ENCODE measurements at places on chromosomes 5 and 9. TPM values are rescaled to one million over a fixed set of nuclear protein-coding genes. Genes with fewer than 3 reads are reported as not detected.

Gene ACER2
- 9.5 TPM for total RNA-seq

Gene OTULINL
- 10.6 TPM for total RNA-seq

Gene ZDHHC11B
- total RNA-seq = 3.1 TPM

GRCh38 chr5:20833081-20833627, 845.2 kb upstream of the CDH18 start:
- no peak for DNase-seq

GRCh38 chr9:132401824-132402223, 4.8 kb downstream of the TTF1 start:
- DNase-seq = no peak

- DNase-seq = no peak
These were observed 96.0 kb upstream of the SLC12A2 start for GRCh38 chr5:127987354-127988145.

GRCh38 chr9:84903963-84904362, 234.4 kb downstream of the NTRK2 start:
- no peak for DNase-seq

DNA sequence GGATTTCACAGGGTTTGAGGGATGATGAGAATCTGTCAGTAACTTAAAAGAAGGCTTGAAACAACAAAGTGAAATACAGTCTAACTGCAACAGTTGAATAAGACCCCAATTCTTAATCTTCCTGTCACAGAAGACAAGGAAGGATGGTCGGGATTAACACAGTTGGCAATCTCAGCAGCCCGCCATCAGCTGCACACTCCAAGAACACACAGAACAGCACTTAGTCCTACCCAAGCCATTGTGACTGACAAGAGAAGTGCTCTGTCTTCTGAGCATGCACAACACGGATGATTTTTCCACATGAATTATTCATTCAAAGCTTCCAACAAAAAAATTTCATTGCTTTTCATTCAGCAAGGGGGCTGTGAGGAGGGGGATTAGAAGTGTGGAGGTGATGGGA, 576.1 kb downstream of the TLE4 start:
- DNase-seq = no peak

Gene VCAN
- 276 TPM for total RNA-seq

- DNase-seq = no peak
These were observed 599.8 kb downstream of the PDE4D start for GRCh38 chr5:59293700-59294099.

DNA sequence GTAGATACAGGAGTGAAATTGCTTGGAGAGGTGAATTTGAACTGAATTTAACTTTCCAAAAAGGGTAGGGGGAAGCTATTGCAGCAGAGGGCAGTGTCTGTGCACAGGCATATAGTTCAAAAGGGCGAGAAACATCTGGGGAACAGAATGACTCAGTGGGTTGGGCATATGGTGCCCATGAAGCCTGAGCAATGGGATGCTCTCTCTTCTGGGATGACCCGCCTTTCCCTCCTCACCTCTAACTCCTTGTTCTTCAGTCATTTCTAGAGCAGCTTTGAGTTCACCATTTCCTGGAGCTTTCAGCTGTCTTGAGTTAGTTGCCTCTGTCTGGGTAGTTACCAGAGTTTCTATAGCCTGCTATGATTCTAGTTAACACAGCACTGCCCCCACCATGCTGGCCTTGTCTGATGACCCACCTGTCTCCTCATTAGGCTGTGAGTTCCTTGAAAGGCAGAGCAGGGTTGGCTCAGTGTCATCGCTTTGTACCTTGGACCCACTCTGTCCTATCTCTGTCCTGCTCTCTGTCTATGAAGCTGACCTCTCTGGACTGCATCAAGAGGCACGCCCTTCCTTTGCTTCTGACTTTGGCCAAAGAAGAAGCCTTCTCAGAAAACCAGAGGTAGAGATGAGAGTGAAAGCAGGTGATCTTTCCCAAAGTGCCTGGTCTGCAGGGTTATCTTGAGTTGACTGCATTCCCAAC, 299.6 kb upstream of the KLF4 start:
- DNase-seq = no peak

DNA sequence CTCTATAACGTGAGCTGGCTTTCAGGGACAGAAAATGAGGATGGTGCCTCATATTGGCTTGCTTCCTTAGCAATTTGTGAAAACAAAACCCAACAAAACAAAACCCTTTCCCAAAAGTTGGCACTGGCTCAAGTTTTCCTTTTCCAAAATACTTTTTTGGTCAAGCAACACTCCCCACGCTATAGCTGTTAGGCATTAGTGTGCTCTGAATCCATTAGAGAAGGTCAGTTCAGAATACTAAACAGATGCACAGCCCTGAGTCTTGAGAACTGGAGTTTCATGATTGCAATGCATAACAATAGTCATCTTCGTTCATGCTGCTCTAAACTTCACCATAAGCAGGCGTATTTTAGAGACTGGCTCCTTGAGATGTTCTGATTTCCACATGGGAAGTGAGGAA, 172.0 kb upstream of the KLF9 start:
- no peak for DNase-seq

- DNase-seq = no peak
These were observed 181.1 kb upstream of the MEF2C start for GRCh38 chr5:89064054-89064453.

GRCh38 chr5:139901986-139902385, 106.4 kb downstream of the PSD2 start:
- no peak for DNase-seq

GRCh38 chr9:138015021-138015829, 137.6 kb downstream of the CACNA1B start:
- DNase-seq = no peak

- DNase-seq = no peak
These were observed 305.1 kb upstream of the SGCD start for GRCh38 chr5:156021866-156022265.

GRCh38 chr5:103397739-103398581, 139.4 kb downstream of the MACIR start:
- no peak for DNase-seq

DNA sequence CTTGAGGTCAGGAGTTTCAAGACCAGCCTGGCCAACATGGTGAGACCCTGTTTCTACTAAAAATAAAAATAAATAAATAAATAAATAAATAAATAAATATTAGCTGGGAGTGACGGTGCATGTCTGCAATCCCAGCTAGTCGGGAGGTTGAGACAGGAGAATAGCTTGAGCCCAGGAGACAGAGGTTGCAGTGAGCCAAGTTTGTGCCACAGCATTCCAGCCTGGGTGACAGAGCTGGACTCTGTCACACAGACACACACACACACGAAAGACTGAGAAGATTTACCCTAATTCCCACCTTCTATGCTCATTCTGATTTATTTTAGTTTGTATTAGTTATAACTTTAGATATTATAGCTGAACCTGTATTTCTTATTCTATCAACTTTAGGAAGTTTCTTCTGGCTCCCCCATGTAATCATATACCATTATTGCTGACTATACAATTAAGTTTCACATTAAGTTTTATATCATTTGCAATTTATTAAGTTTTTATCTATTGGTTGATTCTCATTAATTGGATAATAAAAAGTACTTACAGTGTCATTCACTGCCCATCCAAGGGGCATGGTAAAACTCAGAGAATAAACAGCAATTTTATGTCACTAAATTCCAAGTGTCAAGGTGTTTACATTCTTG, 20.8 kb downstream of the ABHD17B start:
- DNase-seq = no peak

Gene CTXN3
- total RNA-seq = not detected

DNA sequence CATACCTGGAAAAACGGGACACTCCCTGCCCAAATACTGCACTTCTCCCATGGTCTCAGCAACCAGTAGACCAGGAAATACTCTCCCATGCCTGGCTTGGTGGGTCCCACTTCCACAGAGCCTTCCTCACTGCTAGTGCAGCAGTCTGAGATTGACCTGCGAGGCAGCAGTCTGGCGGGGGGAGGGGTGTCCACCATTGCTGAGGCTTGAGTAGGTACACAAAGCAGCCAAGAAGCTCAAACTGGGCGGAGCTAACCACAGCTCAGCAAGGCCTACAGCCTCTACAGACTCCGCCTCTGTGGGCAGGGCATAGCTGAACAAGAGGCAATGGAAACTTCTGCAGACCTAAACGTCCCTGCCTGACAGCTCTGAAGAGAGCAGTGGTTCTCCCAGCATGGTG, 191.5 kb upstream of the FTMT start:
- peak; percentile 26 for DNase-seq

DNA sequence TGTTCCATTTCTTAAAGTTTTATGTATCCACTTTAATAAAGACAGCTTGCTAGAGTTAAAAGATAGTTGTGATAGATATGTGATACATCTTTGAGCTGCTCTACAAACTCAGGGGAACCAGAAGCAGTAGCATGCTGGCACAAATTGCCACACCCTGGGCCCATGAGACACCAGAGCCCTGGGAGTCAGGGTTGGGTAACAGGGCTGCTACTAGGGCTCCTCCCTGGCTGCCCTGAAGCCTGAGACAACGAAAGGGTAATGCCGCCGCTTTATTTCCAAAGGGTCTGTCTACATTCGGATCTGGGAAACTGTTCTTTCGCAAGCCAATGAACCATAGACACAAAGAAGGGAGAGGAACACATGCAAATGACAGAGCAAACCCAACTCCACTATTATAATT, 29.2 kb downstream of the PTPN3 start:
- no peak for DNase-seq

- DNase-seq = peak; percentile 39
These were observed 137.4 kb downstream of the CD180 start for GRCh38 chr5:67058998-67059743.

Measured in WTC11 (cell line).